HS-27A (cell line): ENCODE measurements at places on chromosomes 5 and 9.
A peak's percentile ranks its signal among the peaks of the same experiment; 100 is the strongest.

GRCh38 chr5:73745836-73746235, 119.8 kb downstream of the ARHGEF28 start:
- no peak for DNase-seq

DNA sequence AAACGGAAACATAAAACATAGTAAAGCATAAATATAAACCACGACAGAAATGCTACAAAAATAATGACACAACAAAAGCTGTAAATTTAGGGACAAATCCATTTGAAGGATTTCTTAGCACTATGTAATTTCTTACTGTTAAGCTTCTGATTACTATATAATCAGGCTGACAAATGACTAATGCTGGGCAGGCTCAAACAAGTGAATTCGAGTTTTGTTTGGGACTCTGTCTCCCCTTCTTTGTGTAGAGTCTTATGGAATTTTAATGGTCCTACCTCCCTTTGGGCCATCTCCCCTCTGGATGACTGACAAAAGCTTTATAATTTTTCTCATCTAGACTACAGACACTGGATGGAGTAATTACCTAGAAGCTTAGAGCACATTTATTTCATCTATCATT, 24.6 kb upstream of the KIF2A start:
- DNase-seq = no peak

GRCh38 chr9:84371737-84372136, 31.2 kb upstream of the SLC28A3 start:
- DNase-seq = peak; percentile 14

GRCh38 chr5:159102311-159102934, 2.7 kb upstream of the EBF1 start:
- DNase-seq = no peak

- no peak for DNase-seq
Observed at GRCh38 chr5:119304439-119305211, 51.2 kb upstream of the TNFAIP8 start.

DNA sequence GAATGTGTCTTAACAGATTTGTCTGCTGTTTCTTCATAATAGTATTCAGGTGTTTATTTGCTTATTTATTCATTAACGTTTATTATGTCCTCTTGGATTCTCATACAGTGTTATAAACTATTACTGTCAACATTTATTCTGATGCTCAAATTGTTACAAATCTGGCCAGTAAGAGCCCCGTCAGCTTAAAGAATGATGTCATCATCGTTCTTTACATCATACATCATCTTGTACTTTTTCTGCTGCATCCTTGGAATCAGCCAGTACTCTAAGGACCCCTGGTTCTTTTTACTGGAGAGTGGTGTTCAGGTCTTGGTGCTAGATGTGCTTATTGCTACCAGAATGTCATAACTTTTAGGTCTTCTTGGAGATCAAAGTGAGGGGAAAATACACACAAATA, 86.6 kb downstream of the SH3GL2 start:
- DNase-seq = no peak
